Naive thymus-derived CD8-positive, alpha-beta T cell (primary cell): ENCODE measurements at places on chromosomes 2 and 18.
A peak's percentile ranks its signal among the peaks of the same experiment; 100 is the strongest.

DNA sequence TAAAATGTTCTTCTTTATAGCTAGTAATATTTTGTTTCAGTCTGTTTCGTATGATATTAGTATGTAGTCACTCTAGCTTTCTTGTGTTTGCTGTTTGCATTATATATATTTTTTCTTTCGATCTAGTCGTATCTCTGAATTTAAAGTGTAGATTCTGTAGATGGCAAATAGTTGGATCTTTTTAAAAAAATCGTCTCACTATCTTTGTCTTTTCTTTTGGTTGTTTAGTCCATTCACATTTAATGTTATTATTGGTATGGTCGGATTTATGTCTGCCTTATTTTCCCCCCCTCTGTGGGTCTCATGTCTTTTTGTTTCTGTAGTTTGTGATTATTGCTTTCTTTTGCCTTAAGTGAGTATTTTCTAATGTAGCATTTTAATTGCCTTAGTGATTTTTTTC lies 84.3 kb downstream of the AGPS start:
- no peak overlapping the region for H3K27ac ChIP-seq
- H3K36me3 ChIP-seq, result peaks cover 69% of the 10 kb centered on the region
- DNase-seq, result no peak
- no peaks in the 10 kb centered on the region for H3K27me3 ChIP-seq
- H3K4me3 ChIP-seq, result no peak overlapping the region
- no peaks in the 10 kb centered on the region for H3K4me1 ChIP-seq

DNA sequence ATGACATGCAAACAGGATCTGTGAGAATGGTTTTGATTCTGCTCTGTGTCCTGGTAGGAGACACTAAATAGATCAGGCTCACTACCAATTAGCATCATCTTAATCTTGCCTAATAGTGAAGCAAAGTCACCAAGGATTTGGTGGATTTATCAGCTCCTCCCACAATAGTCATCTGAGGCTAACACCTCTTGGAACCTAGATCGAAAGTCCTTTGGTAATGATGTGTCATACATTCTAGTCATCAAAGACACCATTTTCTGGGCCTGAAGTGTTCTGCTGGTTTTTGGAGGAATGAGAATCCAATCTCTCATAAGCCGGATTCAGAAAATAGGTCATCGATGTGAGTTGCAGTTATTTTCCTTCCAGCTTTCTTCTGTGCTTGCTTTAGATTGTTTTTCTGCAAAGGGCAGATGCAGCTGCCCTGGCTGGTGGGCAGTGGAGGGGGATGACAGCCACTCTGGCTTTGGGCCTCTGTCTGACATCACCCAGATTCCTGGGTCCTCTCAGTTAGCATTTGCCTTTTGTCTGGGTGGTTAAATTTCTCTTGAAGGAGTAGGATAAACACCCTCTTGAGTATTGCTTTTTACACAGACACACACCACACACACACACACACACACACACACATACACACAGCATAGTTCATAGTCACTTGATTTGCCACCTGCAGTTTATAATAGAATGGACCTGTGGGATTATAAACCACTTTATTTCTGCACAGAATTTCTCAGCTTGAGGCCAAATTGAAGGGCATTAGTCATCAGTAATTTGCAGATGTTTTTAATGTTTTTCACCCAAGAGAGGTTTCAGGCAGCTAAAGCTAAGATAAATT lies at the start of gene MYO3B:
Gene MYO3B (plus strand): TSS at position 198 of the 832 bp plus-strand sequence. CDS start 141 bp downstream, at position 339.
- H3K27ac ChIP-seq, result no peak within 1 kb of the TSS
- H3K27me3 ChIP-seq, result no peaks in the 10 kb centered on the region
- DNase-seq, result no peak
- no peaks in the 10 kb centered on the region for H3K4me1 ChIP-seq

DNA sequence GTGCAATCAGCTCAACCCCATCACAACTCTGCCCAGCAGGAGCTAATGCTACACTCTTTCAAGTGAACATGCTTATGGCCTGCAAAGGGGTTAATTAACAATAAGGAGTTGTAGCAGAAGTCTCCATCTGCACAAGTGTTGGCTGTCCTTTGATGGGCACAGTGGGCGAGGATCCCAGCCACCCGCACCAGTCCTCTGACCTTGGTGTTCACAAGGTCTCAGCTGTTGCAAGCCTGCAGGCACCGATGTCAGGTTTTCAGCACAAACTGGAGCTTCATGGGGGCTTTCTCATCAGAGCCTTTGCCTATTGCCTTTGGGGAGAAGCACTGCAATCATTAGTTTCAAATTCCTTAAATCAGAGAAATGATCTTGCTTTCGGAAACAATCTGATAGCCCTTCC lies 60.9 kb upstream of the TMEM178A start:
- H3K27me3 ChIP-seq, result peaks cover 10% of the 10 kb centered on the region
- no peaks in the 10 kb centered on the region for H3K36me3 ChIP-seq
- H3K27ac ChIP-seq, result no peak overlapping the region
- no peak for DNase-seq
- no peak overlapping the region for H3K4me3 ChIP-seq

DNA sequence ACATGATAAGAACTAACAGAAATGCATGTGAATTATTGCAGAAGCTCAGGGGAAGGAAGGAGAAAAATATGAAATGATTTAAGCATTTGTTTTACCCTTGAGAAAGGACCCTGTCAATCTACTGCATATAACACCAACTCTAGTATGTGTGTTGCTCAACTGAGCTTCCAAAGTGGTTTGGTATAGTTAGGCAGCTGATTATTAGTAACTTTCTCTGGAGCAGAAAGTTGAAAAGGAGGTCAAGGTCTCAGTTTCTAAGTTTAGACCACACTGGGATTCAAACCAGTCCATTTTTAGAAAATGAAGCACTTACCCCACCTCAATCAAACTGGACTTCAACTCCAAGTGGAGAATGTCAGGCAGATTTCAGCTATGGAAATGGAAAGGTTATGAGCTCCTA lies 123.3 kb upstream of the CDC42EP3 start:
- H3K36me3 ChIP-seq, result no peaks in the 10 kb centered on the region
- DNase-seq, result no peak
- H3K4me1 ChIP-seq, result peaks cover 8% of the 10 kb centered on the region
- H3K27me3 ChIP-seq, result no peaks in the 10 kb centered on the region
- H3K27ac ChIP-seq, result no peak overlapping the region

DNA sequence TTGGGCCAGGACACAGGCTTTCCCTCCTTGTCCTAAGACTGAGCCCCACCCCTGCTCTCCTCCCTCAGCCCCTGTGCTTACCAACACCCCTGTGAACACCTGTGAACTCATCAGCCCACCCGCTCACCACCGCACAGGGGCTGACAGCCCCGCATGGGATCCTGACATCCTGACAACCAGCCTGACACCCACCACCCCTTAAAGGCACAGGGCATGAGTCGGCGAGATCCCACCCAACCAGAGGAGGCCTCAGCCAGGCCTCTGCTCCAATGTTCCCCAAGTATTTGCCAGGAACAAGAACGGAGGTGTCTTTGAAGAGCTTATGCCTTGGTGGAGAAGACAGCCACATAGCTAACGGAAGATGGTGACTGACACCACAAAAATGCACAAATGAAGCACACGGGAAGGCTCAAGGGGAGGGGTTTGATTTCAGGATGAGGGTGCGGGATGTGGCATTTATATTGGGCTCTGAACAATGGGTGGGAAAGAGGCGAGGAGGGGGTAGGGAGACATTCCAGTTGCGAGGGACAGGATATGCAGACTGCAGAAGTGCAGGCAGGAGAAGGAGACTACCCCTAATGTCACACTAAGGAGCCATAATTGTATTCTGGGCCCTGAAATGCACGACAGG lies 11.0 kb downstream of the RAB11FIP5 start:
- no peaks in the 10 kb centered on the region for H3K36me3 ChIP-seq
- H3K4me1 ChIP-seq, result peaks cover 1% of the 10 kb centered on the region
- no peaks in the 10 kb centered on the region for H3K27me3 ChIP-seq
- DNase-seq, result no peak
- H3K4me3 ChIP-seq, result no peak overlapping the region
- H3K27ac ChIP-seq, result peak overlapping the region; percentile 66

GRCh38 chr18:57052173-57052572 lies 94.7 kb upstream of the BOD1L2 start:
- no peaks in the 10 kb centered on the region for H3K4me1 ChIP-seq
- peaks cover 6% of the 10 kb centered on the region for H3K27me3 ChIP-seq
- no peak overlapping the region for H3K27ac ChIP-seq
- H3K4me3 ChIP-seq, result no peak overlapping the region
- no peak for DNase-seq

DNA sequence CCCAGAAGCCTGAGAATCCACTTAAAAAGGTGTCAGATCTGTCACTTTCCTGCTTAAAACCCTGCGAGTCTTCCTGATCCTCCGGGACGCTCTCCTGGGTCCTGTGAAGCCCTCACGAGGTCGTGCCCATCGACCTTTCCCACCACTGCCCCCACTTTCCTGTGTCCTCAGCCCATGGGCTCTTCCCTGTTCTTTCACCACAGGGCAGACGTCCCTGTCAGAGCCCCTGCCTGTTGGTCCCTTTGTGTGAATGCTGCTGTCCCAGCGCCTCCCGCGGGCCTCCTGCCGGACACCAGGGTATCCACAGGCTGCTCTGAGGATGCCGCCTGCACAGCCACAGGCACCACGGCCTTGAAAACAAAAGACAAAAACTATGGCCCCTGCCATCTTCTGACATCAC lies 125.6 kb downstream of the TMEM18 start:
- no peaks in the 10 kb centered on the region for H3K36me3 ChIP-seq
- H3K27ac ChIP-seq, result no peak overlapping the region
- peaks cover 6% of the 10 kb centered on the region for H3K27me3 ChIP-seq
- no peak overlapping the region for H3K4me3 ChIP-seq
- no peak for DNase-seq
